ENCODE measurements at places on chromosomes 7 and 10.

GRCh38 chr10:7610651-7611389 is 55.9 kb downstream of the ITIH5 start:
- no peak for DNase-seq

DNA sequence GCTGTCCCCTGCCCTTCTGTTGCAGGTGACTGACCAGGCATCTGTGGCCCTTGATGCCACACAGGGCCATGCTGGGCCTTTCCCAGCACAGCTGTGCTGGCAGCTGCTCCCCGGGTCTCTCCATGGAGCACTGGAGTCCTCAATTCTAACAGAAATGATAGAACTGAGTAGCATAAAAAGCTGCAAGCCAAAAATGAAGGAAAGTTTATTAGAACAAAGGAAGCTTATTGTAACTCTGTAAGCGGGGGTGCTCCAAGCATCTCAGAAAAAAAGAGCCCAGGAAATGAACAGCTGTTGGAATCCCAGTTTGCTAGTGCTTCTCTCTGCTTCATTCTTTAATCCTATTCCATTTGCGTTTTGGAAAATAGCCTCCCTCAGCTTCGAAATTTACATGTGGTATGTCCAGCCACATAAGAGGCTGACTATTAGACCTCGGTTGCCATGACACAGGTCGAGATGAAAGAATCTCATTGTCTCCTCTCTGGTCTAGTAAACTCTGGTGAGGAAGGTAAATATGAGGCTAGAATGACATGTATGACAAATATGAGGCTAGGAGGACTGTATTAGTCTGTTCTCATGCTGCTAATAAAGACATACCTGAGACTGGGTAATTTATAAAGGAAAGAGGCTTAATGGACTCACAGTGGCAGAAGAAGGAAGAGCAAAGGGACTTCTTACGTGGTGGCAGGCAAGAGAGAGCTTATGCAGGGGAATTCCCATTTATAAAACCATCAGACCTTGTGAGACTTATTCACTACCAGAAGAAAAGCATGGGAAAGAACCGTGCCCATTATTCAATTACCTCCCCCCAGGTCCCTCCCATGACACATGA is 23.7 kb downstream of the EPDR1 start:
- no peak for DNase-seq

DNA sequence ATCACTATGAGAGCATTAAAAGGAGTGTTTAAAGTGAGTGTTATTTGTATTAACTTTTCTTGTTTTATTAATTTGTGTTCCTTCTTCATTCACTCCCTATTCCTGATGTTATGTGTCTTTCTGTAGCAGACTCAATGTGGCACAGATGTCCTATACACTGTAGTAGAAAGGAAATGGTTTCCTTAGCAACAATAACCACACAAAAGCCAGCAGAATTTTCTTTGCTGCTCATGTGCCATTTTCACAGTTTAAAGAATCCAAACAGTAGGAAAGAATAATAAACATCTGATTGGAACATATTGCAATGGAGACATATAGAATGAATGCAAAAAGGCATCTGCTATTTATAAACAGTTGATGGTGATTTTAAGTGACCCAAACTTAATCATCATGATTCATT is 763.6 kb downstream of the PHTF2 start:
- DNase-seq: no peak

- peak; percentile 56 for DNase-seq
Measured at GRCh38 chr7:30594048-30594539, 584 bp upstream of the GARS1 start.

GRCh38 chr7:87027900-87028299 is 31.6 kb downstream of the ELAPOR2 start:
- DNase-seq: no peak

GRCh38 chr7:151600331-151600730 is 80.6 kb upstream of the RHEB start:
- no peak for DNase-seq

Data from activated naive CD8-positive, alpha-beta T cell treated with anti-CD3 and anti-CD28 coated beads, Interleukin-2, amount 50 U/mL, for 24 hours (primary cell).